ENCODE measurements at places on chromosomes 7 and 10.

GRCh38 chr7:13257661-13258060 is 570.2 kb downstream of the ARL4A start:
- peak; percentile 73 for DNase-seq

GRCh38 chr7:47444376-47445098 is 137.4 kb downstream of the TNS3 start:
- DNase-seq: no peak

DNA sequence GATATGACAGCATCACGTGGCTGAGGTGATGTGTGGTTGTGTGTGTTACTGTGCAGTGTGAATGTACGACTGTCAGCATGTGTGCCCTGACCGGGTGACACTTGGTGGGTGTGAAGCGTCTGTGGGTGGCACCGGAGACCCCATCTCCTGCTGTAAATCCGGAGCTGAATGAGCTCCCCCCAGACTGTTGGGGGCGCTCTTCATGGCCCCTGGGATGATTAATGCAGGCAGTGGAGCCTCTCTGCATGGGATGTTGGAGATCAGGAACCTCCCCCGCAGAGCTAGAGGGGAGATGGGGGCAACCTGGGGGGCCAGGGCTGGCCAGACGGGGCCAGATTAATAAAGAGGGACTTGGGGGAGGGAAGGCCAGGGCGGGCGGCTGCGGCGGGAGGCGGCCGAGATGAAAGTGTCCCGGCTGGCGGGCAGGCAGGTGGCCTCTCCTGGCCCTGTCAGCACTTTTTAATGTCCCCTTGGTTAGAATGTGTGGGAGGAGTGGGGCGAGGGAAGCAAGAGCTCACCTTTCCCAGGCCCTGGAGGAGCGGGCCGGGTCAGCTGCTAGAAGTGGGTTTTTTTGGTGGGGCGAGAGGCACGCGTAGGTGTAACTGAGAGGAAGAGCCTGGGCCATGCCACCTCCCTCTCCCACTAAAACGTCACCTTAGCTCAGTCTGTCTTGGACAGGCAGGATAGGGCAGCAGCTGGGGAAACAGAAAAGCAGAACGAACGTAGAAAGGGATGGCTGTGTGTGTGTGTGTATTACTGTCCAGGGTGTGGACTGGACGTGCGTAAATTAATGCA is 34.1 kb downstream of the HIF1AN start:
- no peak for DNase-seq

DNA sequence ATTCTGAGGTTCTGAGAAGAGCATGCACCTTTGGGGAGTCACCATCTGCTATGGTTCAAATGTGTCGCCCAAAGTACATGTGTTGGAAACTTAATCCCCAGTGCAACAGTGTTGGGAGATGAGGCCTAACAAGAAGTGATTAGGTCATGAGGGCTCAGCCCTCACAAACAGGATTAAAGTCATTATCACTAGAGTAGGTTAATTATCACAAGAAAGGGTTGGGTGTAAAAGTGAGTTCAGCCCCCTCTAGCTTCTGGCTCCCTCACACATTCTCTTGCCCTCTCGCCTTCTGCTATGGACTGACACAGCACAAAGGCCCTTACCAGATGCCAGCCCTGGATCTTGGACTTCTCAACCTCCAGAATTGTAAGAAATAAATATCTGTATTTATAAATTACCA is 100.3 kb upstream of the C10orf90 start:
- DNase-seq: no peak

- DNase-seq: no peak
Measured at GRCh38 chr7:5270788-5271187, 12.0 kb upstream of the SLC29A4 start.

DNA sequence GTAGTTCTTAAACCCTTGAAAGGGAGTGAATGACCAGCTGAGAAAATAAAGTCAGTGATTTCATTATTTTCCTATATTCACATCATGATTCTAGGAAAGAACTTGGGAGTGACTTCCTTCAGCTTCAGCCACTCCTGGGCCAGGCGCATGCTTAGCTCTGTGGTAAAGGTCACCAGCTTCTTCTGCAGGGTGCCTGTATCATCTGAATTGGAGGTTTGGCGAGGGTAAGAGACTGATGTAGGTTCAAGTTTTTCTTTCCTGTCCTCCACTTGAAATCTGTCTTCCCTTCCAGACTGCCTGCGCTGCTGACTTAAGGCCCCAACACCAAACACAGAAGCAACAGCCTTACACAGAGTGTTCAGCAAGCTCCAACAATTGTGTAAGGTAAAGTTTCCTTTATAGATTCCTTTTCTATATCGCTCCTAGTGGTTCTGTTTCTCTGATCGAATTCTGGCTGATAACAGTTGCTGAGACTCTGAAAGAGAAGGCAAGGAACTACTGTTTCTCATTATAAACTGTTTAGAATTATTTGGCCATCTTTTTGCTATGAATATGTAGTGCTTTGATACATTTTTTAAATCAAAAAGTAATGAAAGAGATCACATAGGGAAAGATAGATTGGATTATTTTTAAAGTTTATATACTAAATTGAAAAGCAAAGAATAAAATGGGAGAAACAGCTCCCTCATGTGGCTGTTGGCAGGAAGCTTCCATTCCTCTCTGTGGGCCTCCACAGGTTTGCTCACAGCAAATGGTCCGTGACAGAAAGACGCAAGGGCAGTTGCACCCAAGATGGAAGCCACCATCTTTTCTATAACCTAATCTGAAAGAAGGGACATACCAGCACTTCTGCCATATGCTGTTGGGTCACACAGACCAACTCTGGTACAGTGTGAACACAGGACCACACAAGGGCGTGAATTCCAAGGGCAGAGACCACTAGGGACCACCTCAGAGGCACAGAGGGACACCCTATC is 14.0 kb downstream of the GATAD1 start:
- peak; percentile 2 for DNase-seq

GRCh38 chr10:125091891-125092290 is 68.5 kb downstream of the CTBP2 start:
- DNase-seq: no peak

- DNase-seq: peak; percentile 64
Measured at GRCh38 chr10:79070606-79071395, 2.0 kb downstream of the ZMIZ1 start.

DNA sequence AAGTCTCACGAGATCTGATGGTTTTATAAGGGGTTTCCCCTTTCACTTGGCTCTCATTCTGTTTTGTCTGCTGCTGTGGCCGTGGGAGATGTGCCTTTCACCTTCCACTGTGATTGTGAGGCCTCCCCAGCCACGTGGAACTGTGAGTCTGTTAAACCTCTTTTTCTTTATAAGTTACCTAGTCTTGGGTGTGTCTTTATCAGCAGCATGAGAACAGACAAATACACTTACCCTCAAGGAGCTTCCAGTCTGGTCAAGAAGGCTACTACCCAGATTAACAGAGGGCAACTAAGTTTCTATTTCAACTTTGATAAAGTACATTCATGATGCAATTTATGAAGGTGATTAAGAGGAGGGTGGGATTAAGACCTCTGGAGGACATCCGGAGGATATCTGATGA is 13.1 kb downstream of the SMKR1 start:
- no peak for DNase-seq

- no peak for DNase-seq
Measured at GRCh38 chr10:23013581-23014335, 81.6 kb upstream of the MSRB2 start.

GRCh38 chr10:131816941-131817700 is 83.7 kb upstream of the PPP2R2D start:
- no peak for DNase-seq

- DNase-seq: no peak
Measured at GRCh38 chr10:124558339-124559321, 97.0 kb downstream of the LHPP start.

DNA sequence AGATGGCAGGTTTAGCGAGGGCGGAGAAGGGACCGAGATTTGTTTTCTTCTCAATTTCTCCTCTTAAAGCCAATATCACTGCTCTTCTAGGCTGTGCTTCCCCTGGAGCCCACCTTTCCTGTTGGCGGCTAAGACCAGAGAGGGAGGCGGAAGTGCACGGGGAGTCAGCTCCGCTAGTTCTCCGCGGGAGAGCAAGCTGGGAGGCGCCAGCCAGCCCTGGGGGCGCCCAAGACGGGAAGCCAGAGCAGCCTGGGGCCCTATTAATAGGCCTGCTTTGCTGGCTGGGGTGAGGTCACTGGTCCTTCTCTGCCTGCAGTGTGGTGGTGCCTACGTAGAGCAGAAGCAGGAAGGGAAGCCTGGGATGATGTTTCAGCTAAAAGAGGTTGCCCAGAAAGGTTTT is 61.6 kb downstream of the LSM5 start:
- no peak for DNase-seq

GRCh38 chr7:137890449-137890921 is 43.7 kb upstream of the DGKI start:
- no peak for DNase-seq

DNA sequence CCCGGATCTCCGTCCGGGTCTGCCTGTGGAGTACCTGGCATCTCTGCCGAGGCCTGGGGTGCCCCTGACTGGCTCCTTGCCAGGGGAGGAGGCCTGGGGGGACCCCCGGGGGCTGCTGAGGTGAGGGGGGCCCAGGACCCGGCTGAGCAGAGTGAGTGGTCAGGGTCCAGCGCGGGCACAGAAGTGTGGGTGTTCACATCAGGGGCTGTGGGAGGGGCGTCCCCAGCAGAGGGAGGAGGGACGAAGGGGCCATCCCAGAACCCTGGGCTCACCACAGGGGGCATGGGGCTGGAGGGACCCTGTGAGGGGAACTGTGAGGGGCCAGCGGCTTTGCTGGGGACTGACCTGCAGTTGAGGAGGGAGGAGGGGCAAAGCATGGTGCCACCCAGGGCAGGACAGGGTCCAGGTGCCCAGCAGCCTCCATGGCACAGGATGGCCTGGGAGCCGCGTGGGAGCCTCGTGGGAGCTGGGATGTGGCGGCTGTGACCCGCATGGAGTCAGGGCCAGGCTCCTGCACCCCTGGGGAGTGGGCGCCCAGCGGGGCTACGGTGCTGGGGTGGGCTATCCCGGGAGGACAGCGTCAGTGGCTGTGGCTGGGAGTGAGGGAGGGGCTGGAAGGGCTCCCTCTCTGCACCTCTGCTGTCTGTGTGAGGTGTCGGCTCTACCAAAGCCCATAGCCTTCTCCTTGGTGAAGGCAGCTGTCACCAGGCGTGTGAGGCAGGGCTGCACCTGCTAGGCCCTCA is 91.2 kb downstream of the DNAJB6 start:
- DNase-seq: no peak

DNA sequence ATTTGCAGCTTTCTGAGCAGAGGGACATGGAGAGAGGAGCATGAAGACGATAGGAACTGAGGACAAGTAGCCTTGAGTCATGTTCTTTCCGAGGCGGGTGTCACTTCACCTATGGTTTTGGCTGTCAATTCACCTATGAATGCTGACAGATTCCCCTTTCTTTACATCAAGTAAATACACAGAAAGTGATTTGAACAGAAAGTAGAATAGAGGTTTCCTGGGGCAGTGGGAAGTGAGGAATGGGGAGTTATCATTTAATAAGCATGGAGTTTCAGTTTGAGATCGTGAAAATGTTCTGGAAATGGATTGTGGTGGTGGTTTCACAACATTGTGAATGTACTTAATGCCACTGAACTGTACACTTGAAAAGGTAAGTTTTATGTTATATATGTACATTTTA is 138.4 kb upstream of the MDFIC start:
- no peak for DNase-seq

GRCh38 chr10:119351189-119351588 is 143.8 kb downstream of the GRK5 start:
- DNase-seq: no peak

DNA sequence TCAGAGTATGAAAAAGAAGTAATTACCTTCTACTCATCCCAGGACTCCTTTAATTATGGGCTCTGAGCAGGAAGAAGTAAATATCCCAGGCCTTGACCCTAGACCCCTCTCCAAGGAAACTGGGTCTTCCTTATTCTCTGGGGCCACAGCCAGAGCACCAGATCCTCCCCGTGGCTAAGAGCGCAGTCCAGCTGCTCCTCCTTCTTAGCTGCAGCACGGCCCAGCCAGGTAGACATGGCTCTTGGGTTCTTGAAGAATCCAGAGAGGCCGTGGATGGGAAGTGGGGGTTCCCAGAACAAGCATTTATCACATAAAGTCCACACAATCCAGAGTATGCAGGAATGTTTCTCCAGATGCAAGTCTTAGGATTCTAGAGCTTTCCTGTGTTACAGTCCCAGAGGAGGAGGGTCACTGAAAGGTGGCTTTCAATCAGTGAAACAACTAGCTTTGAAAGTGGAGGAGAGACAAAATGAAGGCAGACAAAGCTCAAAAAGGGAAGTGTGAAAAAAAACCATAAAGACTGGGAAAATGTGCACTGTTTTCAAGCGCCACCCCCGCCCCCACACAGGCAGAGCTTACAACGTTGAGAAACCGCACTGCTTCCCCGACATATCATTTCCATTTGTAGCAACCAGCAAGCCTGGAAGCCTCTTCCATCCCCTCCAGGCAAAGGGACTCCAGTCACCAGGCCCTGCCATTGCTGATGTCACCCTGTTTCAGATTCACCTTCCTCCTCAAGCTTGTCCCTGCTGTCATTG is 396.5 kb upstream of the MKI67 start:
- no peak for DNase-seq

- peak; percentile 97 for DNase-seq
Measured at GRCh38 chr7:1536743-1537534, 6.4 kb downstream of the MAFK start.

- DNase-seq: no peak
Measured at GRCh38 chr7:115191526-115191925, 269.6 kb downstream of the MDFIC start.

DNA sequence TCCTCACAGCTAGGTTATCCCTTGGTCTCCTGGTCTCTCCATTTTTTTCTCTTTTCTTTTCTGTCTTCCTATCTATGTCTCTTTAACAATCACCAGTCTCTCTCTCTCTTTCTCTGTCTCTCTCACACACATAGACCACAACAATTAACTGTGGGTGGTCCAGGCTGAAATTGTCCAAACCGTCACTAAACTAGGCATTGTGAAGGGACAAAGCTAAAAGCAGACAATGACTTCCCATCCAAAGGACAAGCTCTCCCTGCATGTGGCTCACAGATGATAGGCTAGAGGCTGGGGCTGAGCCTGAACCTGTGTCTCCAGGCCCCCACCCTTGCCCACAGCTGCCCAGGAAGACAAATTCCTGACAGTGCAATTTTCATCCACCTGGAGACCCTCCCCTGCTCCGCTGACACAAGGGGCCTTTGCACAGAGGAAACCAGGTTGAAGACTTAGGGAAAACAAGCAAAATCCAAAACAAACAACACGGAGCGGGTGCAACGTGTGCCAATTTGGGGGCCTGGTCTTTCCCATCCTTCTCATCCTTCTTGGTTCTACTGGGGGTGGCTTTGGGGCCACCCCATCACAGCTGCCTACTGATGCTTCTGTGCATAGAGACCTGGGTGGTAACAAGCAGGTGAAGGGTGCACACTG is 755.4 kb downstream of the GRID1 start:
- DNase-seq: no peak

DNA sequence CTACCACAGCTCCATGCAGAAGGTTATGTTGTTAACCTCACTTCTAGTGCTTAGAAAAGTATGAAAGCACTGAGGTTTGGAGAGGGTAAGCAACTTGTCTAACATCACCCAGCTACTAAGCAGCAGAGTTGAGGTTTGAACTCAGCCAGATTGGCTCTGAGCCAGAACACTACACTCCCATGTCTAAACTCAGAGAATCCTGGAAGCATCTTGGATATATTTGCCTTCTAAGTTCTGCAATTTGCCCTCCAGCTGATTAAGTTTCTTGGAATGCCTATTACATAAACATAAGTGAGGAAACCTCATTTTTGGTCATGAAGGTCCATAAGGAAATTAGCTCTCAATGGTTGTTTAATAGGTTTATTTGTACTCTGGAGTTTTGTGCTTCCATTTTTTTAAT is 78.1 kb upstream of the PHYHIPL start:
- peak; percentile 66 for DNase-seq

GRCh38 chr10:103277713-103278536 is 987 bp downstream of the INA start:
- DNase-seq: no peak

- DNase-seq: no peak
Measured at GRCh38 chr10:23291551-23292334, 52.9 kb downstream of the C10orf67 start.
